ENCODE measurements at places on chromosomes 16 and 17. TPM values are rescaled to one million over a fixed set of nuclear protein-coding genes. Genes with fewer than 3 reads are reported as not detected.

RND2 gene
- 0.13 TPM for total RNA-seq

VMO1 gene
- total RNA-seq, result 0.96 TPM

PRCD gene
- not detected for total RNA-seq

ANKRD40CL gene
- total RNA-seq, result not detected

PRPSAP2 gene
- total RNA-seq, result 48.3 TPM

TGFB1I1 gene
- total RNA-seq, result 42.9 TPM

OTOA gene
- 0.05 TPM for total RNA-seq

KCNH6 gene
- not detected for total RNA-seq

CLEC19A gene
- total RNA-seq, result 0.18 TPM

DNAH17 gene
- 1.5 TPM for total RNA-seq

CCL17 gene
- not detected for total RNA-seq

FA2H gene
- 33.5 TPM for total RNA-seq

CTRB2 gene
- not detected for total RNA-seq

ADAD2 gene
- not detected for total RNA-seq

C16orf89 gene
- not detected for total RNA-seq

CCL7 gene
- total RNA-seq, result 0.12 TPM

CHST5 gene
- 0.04 TPM for total RNA-seq

HIGD1B gene
- not detected for total RNA-seq

C16orf96 gene
- total RNA-seq, result not detected

TBC1D3G gene
- not detected for total RNA-seq

COG1 gene
- total RNA-seq, result 20.5 TPM

IKZF3 gene
- total RNA-seq, result not detected

SDK2 gene
- total RNA-seq, result 0.54 TPM

FAHD1 gene
- 47.7 TPM for total RNA-seq

CMTM2 gene
- total RNA-seq, result not detected

PPP1R27 gene
- 0.10 TPM for total RNA-seq

Data from A549 treated with CORT108297 at 1 μM for 4 hours (cell line).